Activated naive CD4-positive, alpha-beta T cell treated with anti-CD3 and anti-CD28 coated beads, Interleukin-2, amount 10 ng/mL, durations not matched to agents 7 days and 5 days (primary cell): ENCODE measurements at places on chromosomes 3 and 15.

DNA sequence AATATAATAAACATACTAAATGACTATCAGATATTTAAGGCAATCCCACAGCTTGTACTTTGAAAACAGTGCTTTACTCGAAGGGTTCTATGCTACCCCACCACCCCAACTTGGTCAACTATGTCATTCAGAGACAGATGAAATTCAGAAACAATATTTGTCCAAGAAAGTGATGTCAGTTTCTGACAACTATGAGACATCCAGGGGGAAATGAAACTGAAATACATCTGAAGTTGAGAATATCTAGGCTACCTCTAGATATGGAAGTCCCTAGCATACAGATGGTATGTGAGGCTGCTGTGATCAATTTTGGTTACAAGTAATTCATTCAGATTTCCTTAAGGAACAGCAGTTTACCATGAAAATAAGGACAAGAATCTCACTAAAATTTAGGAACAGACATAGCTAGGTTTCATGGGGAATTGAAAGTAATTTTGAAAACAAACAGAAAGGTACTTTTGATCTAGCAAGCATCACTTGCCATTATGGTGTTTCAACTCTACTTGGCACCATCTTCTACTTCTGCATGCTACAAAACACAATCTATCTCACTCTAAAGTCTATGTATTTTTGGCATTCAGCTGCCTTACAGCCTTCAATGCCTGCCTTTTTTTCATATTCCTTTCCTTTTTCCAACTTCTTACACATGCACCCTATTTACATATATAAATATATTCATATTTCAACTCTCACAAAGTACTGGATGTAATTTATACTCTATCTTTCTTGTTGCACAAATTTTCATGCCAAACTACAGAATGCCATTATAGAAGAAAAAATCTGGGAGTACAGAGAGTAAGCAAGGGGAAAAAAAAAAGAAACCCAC is 21.7 kb downstream of the ATG3 start:
- H3K4me1 ChIP-seq, result peaks cover 7% of the 10 kb centered on the region
- no peak overlapping the region for H3K4me3 ChIP-seq
- no peaks in the 10 kb centered on the region for H3K27me3 ChIP-seq
- H3K36me3 ChIP-seq, result peaks cover 55% of the 10 kb centered on the region
- no peak overlapping the region for H3K27ac ChIP-seq
- DNase-seq, result no peak

GRCh38 chr15:50064673-50065072 is 54.4 kb downstream of the ATP8B4 start:
- no peaks in the 10 kb centered on the region for H3K27me3 ChIP-seq
- H3K4me1 ChIP-seq, result no peaks in the 10 kb centered on the region
- H3K4me3 ChIP-seq, result no peak overlapping the region
- DNase-seq, result no peak

GRCh38 chr15:77855871-77856270 is 221.6 kb downstream of the TBC1D2B start:
- peaks cover 48% of the 10 kb centered on the region for H3K27me3 ChIP-seq
- H3K4me1 ChIP-seq, result no peaks in the 10 kb centered on the region
- H3K4me3 ChIP-seq, result no peak overlapping the region
- peak; percentile 5 for DNase-seq
- no peaks in the 10 kb centered on the region for H3K36me3 ChIP-seq

GRCh38 chr3:126896968-126897367 is 85.9 kb upstream of the PLXNA1 start:
- no peaks in the 10 kb centered on the region for H3K27me3 ChIP-seq
- DNase-seq, result no peak
- H3K4me3 ChIP-seq, result no peak overlapping the region
- peaks cover 6% of the 10 kb centered on the region for H3K4me1 ChIP-seq
- H3K27ac ChIP-seq, result no peak overlapping the region

GRCh38 chr3:132911741-132912415 is 126.3 kb upstream of the TMEM108 start:
- H3K4me3 ChIP-seq, result no peak overlapping the region
- no peaks in the 10 kb centered on the region for H3K4me1 ChIP-seq
- no peaks in the 10 kb centered on the region for H3K36me3 ChIP-seq
- no peaks in the 10 kb centered on the region for H3K27me3 ChIP-seq

DNA sequence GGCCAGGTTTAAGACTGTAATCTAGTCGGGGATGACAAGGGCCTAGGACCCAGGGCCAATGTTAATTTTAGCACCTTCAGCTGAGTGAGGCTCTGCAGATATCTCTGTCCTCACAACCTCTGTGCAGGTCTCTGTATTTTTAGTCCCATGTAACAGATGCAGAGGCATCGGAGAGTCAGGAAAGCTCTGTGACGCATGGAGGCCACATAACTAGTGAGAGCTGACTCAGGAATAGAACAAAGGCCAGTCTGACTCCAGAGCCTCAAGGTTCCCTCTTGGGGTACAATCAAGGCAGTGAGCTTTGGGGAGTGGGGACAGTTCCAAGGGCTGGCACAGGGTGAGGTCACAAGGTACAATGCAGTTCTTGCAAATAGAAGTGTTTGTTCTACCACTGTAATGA is 31.0 kb downstream of the FSTL1 start:
- H3K36me3 ChIP-seq, result no peaks in the 10 kb centered on the region
- H3K4me3 ChIP-seq, result no peak overlapping the region
- H3K27ac ChIP-seq, result no peak overlapping the region
- peaks cover 19% of the 10 kb centered on the region for H3K4me1 ChIP-seq
- DNase-seq, result no peak

DNA sequence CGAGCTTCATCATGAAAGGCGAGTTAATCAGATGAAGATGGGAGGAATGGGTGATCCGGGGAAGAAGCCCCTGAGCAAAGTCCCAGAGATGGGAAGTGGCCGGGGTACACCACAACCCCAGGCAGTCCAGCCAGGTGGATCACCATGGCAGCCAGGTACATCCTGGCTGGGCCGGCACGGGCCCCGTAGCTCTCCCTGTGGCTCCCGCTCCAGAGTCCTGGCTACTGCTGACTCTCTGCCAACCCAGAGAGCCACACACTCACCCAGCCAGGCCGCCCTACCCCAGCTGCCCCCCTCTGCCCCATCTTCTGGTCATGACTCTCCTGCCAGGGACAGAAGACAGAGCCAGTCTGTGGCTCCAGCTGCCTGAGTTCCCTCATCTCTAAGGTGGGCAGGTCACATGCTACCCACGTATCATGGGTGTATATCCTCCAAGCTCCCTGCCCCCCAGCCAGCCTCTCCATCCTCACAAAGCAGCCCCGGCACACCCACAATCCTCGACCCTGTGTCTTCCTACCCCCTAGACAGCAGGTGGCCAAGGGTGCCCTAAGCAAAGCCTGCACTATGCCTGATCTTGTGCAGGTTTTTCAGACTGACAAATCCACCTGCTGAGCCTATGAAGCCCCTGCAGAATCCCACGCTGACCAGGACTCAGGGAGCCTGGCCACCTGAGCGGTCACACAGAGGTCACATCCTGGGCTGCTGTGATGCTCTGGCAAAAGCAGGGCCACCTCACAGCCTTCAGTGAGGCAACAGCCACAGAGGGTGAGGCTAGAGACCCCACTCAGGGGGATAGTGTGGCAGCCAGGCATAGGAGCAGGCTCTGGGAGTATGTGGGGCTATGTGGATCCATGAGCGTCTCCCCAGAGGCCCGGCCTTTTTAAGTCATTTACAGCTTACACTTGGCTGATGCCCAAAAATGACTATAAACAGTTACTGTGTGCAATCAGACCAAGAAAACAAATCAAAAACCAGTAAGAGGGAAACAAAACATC is 13.2 kb downstream of the XXYLT1 start:
- H3K27ac ChIP-seq, result no peak overlapping the region
- DNase-seq, result no peak
- H3K4me3 ChIP-seq, result no peak overlapping the region
- H3K27me3 ChIP-seq, result peaks cover 6% of the 10 kb centered on the region
- peaks cover 1% of the 10 kb centered on the region for H3K36me3 ChIP-seq

DNA sequence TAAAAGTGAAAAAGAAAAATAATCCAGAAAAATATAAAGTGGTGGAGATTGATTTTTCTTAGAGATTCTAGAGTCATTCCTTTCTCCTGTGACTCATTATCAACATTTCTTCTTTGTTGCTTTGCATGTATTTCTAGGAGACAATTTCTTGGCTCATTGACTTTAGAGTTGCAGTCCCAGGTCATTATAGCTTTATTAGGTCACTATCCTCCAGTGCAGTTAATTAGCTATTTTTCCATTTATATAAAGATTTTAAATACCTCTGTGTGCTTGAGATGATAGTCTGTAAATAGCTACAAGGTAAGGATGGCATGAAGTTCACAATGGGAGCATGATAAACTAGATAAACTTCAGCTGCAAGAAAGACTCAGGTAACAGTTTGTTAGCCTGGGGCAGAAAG is at the start of gene OR4F15:
OR4F15 (plus strand) TSS at position 301 of the 400 bp plus-strand sequence. CDS start 5,985 bp downstream, outside the sequence.
- no peaks in the 10 kb centered on the region for H3K36me3 ChIP-seq
- H3K27ac ChIP-seq, result no peak within 1 kb of the TSS
- no peaks in the 10 kb centered on the region for H3K4me1 ChIP-seq
- no peak for DNase-seq
- no peak within 1 kb of the TSS for H3K4me3 ChIP-seq
- H3K27me3 ChIP-seq, result no peaks in the 10 kb centered on the region

- H3K4me1 ChIP-seq, result peaks cover 36% of the 10 kb centered on the region
- H3K27ac ChIP-seq, result no peak overlapping the region
- H3K36me3 ChIP-seq, result peaks cover 10% of the 10 kb centered on the region
Observed at GRCh38 chr3:66297900-66298299, 77.1 kb downstream of the SLC25A26 start.

GRCh38 chr3:63192248-63192647 is 85.9 kb upstream of the SYNPR start:
- no peaks in the 10 kb centered on the region for H3K4me1 ChIP-seq
- no peak for DNase-seq
- H3K36me3 ChIP-seq, result no peaks in the 10 kb centered on the region

- no peak for DNase-seq
- H3K27me3 ChIP-seq, result peaks cover 3% of the 10 kb centered on the region
- H3K36me3 ChIP-seq, result peaks cover 2% of the 10 kb centered on the region
- H3K4me1 ChIP-seq, result peaks cover 3% of the 10 kb centered on the region
- no peak overlapping the region for H3K27ac ChIP-seq
Observed at GRCh38 chr3:138615462-138615861, 6.9 kb downstream of the FAIM start.

DNA sequence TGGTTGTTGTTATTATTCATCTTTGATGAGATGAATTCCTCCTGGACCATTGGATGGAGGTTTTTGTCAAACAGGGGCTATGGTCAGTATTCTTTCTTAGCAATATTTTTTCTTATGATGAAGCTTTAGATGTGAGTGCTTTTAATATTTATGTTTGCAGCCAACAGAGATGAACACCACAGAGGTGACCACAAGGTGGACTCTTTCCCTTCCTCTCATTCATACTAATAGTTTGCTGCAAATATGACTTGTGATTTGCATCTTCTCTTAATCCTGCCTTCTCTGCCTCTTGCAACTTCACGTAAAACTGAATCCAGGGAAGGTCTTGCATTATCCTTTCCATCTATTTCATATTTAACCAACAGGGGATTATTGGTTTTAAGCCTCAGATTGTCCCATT is 473.1 kb upstream of the UBE2E2 start:
- H3K27ac ChIP-seq, result no peak overlapping the region
- H3K4me3 ChIP-seq, result no peak overlapping the region
- H3K4me1 ChIP-seq, result no peaks in the 10 kb centered on the region
- H3K36me3 ChIP-seq, result no peaks in the 10 kb centered on the region
- no peak for DNase-seq

DNA sequence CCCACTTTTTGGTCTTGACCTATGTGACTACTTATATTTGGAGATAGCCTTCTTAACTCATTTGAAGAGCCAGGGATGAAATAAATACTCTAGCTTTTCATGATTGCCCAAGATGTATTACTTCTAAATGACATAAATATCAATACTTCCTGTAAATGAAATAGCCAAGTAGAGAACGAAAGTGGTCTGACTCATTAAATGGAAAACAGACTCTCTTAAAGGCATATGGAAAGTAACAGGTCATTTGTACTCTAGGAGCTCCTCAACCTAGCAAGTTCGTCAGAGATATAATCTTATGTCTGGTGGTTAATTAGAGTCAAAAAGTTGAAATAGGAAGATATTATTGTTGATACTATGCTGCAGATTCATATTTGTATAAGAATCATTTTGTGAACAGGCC is 1105.4 kb downstream of the TUSC7 start:
- H3K36me3 ChIP-seq, result no peaks in the 10 kb centered on the region
- no peak for DNase-seq
- H3K4me3 ChIP-seq, result no peak overlapping the region
- no peak overlapping the region for H3K27ac ChIP-seq
- no peaks in the 10 kb centered on the region for H3K27me3 ChIP-seq

DNA sequence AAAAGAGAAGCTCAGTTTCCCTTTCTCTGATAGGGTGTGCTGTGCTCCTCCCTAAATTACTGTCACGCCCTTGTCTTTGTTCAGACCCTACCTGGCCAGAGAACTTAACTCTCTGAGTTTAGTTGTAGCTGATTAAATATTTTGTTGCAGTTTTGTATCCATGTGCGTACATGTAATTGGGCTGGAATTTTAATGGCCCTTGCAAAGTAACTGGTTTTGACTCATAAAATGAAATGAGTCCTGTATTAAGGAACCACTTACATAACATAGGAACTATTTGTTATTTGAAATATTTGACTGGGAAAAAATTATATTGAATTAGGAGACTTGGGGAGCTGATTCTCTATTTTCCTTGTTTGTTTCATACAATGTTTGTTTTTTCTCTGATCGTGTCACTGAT is 80.2 kb downstream of the LRRK1 start:
- H3K4me3 ChIP-seq, result no peak overlapping the region
- H3K27me3 ChIP-seq, result peaks cover 30% of the 10 kb centered on the region
- no peaks in the 10 kb centered on the region for H3K4me1 ChIP-seq
- H3K27ac ChIP-seq, result no peak overlapping the region
- DNase-seq, result no peak

- H3K27me3 ChIP-seq, result peaks cover 10% of the 10 kb centered on the region
- H3K4me3 ChIP-seq, result no peak overlapping the region
- H3K4me1 ChIP-seq, result no peaks in the 10 kb centered on the region
- peaks cover 13% of the 10 kb centered on the region for H3K36me3 ChIP-seq
Observed at GRCh38 chr3:196517162-196517800, 2.1 kb upstream of the SMCO1 start.

DNA sequence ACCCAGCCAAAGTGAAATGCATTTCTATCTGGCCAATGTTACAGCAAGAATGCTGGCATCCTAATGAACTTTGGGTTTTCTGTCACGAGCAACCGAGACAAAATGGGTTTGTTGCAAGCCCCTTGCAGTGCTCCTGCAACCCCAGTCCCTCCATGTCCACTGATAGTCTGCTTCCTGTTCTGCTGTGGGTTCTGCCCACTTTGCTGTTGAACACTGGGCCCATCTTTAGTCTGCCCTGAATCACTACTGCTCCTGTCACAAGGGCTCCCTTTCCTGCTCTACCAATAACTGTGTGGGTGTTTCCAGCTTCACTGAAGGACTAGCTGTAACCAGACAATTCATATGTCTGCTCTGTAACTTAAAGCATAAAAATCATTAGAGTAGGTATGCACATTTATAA is 12.7 kb upstream of the OXSR1 start:
- no peak overlapping the region for H3K4me3 ChIP-seq
- peaks cover 31% of the 10 kb centered on the region for H3K4me1 ChIP-seq
- H3K36me3 ChIP-seq, result no peaks in the 10 kb centered on the region
- no peaks in the 10 kb centered on the region for H3K27me3 ChIP-seq
